Type B pancreatic cell (in vitro differentiated cells): ENCODE measurements at places on chromosomes 16 and 17. TPM values are rescaled to one million over a fixed set of nuclear protein-coding genes. Genes with fewer than 3 reads are reported as not detected.
A peak's percentile ranks its signal among the peaks of the same experiment; 100 is the strongest.

DNA sequence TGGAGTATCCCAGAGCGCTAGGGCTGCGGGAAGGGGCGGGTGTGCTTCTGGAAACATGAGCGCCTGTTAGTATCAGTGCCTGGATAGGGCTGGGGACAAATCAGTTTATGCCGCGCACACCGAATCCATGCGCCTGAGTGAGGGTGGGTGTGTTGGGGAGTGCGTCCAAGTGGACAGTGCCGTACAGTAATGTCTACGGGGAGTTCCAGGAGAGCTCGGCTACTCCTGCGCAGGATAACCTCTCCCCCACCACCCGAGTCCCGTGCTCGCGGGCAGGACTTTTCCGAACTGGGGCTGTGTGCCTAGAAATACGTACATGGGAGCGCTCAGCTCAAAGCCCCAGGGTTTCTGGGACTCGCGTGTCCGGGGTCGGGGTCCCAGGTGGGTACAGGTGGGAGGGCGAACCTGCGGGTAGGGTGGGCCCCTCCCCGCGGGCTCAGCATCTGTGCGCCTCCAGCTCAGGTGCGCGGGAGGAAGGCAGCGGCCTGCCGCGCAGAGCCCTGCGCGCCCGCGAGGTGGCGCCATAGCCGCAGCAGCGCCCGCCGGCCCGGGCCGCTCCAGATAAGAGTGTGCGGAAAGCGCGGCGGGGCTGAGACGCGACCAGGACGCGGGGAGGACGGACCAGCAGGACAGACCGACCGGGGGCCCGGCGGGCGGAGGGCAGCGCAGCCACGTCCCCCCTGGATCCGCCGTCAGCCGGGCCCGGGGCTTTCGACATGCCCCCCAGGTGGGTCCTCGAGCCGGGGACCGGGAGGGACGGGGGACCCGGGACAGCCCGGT, at the start of gene HIC1:
Gene HIC1, plus strand, starts transcription at position 592 of the 780 bp plus-strand sequence. CDS start 1,588 bp downstream, outside the sequence.
- DNase-seq = peak; percentile 87
- peak within 1 kb of the TSS; percentile 84 for H3K4me3 ChIP-seq

Gene KRTAP4-7
- not detected in 2 replicates for total RNA-seq

DNA sequence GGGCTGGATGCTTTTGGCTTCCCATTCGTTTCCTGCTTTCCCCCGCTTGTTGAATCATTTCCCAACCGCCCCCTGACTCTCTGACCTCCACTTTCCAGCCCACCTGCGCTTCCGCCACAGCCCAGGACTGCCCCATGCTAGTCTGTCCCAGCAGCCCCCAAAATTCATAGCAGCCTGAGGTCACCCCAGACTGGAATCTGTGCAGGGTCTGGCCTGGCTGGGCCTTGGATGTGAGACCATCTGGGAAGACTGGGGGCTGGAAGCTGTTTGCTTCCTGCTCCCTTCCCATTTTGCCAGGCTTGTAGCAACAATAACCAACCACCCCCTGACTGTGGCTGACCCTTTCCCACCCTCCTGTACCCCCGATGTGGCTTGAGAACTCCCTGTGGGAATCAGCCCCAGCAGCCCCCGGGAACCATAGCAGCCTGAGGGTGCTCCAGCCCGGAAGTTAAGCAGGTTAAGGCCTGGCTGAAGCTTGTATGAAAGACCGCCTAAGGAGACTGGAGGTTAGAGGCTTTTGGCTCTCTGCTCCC, 2290.8 kb downstream of the TP53TG3F start:
- H3K27me3 ChIP-seq = no peaks in the 10 kb centered on the region
- no peak overlapping the region for H3K27ac ChIP-seq
- no peak for DNase-seq
- H3K36me3 ChIP-seq = no peaks in the 10 kb centered on the region
- no peaks in the 10 kb centered on the region for H3K4me1 ChIP-seq

GRCh38 chr16:22337849-22338635, 36.4 kb downstream of the CDR2 start:
- no peak overlapping the region for H3K27ac ChIP-seq
- peaks cover 53% of the 10 kb centered on the region for H3K36me3 ChIP-seq
- H3K4me3 ChIP-seq = no peak overlapping the region
- H3K27me3 ChIP-seq = no peaks in the 10 kb centered on the region
- DNase-seq = no peak
- no peaks in the 10 kb centered on the region for H3K4me1 ChIP-seq
